Nephron progenitor cell (in vitro differentiated cells): ENCODE measurements at places on chromosomes 12 and 14.

GRCh38 chr12:120862664-120863063, 41.5 kb downstream of the SPPL3 start:
- no peak for DNase-seq

DNA sequence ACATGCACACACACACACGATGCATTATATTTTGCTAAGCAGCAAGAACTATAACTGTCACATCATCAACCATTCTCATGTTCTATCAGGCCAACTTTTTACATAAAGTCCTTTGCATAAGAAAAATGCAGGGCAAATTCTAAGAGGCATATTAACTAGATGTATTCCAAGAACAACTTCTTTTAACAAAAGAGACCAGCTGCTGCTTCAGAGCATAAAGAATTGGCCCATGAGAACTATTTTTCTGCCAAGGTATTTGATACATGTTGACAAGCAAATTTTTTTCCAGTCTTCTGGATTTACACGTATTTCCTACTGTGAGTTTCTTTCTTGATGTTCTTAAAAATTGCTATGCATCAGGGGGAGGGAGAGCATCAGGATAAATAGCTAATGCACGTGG, 27.2 kb downstream of the GLT8D2 start:
- DNase-seq, result no peak

DNA sequence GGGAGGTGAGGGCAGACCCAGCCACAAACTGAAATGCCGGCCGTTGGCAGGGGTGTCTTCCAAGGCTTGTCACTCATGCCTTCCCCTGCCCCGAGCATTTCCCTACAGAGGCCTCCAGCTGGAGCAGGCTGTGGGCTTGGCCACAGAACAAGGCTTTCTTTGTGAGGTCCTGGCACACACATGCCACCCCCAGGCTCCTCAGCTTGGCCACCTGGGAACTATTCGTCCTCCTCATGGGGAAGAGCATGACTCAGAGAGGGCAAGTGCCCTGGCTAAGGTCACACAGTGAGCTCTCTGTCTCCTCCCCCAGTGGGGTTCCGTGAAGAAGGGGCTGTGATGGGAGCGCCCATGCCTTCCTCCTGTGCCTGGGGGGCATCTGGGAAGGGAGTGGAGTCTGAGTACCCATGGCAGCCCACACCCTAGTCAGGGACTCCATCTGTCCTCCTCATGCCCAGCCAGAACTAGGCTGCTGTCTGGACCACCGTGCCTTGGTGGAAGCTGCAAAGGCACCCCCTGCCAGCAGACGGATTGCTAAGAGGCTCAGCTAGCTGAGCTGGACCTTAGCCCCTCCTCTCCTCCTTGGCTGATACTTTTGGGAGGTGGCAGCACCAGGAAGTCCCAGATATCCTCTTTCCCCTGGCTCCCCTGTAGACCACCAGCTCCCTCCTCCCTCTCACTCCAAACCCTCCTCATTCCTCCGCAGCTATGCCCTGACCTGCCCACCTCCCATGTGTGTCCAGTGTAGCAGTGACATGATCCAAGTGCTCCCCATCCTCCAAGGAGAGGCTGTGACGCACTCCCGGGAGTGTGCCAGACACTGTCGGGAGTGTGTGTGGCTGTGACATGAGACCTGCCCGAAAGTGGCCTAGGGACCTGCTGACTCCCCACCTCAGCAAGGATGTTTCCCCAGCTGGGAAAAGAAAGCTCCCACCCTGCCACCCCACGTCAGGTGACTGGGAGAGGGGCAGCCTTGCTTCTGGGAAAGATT, 21.4 kb downstream of the ABCB9 start:
- DNase-seq, result no peak

GRCh38 chr12:124636138-124636978, 68.9 kb upstream of the NCOR2 start:
- DNase-seq, result no peak
